Upper lobe of right lung (tissue), 1 donor: ENCODE measurements at places on chromosomes 2 and 18. TPM values are rescaled to one million over a fixed set of nuclear protein-coding genes. Genes with fewer than 3 reads are reported as not detected.

Gene PIAS2
- total RNA-seq = 38.6 TPM

Gene POMC
- total RNA-seq = 3.3 TPM

Gene REG1B
- total RNA-seq = not detected

Gene CCDC74A
- 1.2 TPM for total RNA-seq

Gene FOXD4L1
- 0.78 TPM for total RNA-seq

Gene CNRIP1
- 23.8 TPM for total RNA-seq

Gene TMEM247
- not detected for total RNA-seq

Gene CDK15
- total RNA-seq = 6.0 TPM

Gene GAD1
- total RNA-seq = not detected

Gene PTPRN
- not detected for total RNA-seq

Gene WDFY1
- 50.1 TPM for total RNA-seq

Gene G6PC2
- total RNA-seq = not detected

Gene PER2
- 22.7 TPM for total RNA-seq

Gene FAM161A
- 1.5 TPM for total RNA-seq

Gene LYPD6
- total RNA-seq = 0.29 TPM

Gene SERPINB12
- not detected for total RNA-seq

Gene ICA1L
- 2.3 TPM for total RNA-seq

Gene SKOR2
- total RNA-seq = not detected

Gene EFR3B
- total RNA-seq = 10.7 TPM

Gene OTOS
- not detected for total RNA-seq

Gene ATOH8
- total RNA-seq = 93.6 TPM

Gene RELCH
- total RNA-seq = 30.0 TPM

Gene CCT7
- 152 TPM for total RNA-seq

Gene CDH19
- total RNA-seq = 1.4 TPM

Gene LAMA1
- total RNA-seq = 1.4 TPM

Gene MAP3K19
- total RNA-seq = not detected

Gene SFTPB
- total RNA-seq = 14,872 TPM

Gene ZNF519
- 5.7 TPM for total RNA-seq

Gene TSPYL6
- total RNA-seq = not detected

Gene COPS7B
- 34.8 TPM for total RNA-seq

Gene PASK
- total RNA-seq = 15.7 TPM

Gene KIAA2012
- total RNA-seq = not detected
